ENCODE measurements at places on chromosomes 2 and 18.

DNA sequence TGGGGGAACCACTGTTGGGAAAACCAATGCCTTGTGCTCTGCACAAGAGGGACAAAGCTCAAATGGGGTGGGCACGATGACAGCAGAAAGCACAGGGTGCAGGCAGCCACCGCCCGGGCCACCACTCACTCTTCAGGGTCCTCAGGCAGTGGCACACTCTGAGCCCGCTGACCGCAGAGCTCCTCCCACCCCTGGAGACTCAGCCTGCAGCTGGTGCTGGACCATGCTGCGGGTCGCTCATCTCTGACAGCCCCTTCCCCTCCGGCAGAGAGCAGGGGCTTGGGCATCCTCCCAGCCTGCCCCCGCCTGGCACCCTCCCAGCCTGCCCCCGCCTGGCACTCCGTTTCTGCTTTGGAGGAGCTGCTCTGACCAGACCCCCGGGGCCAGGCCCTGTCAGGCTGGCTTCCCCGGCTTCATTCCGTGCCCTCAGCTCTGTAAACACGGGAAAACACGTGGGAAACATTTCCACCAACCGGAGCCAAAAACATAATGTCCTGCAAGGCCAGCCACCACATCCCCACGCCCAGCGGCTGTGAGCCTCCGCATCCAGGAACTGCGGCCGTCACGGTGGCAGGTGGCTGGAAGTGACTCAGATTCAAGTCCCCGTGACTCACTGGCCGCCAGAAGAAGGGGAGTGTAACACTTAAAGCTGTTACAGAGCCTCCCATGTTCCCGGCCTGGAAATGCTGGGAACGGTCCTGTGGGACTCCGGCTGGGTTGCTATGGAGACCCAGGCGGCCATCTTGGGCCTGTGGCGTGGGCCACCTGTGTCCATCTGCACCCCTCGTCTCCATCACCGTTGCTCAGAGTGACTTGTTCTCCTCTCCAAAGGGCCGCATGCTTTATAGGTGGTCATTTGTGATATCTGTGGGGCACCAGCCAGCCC is 6.8 kb upstream of the SNED1 start:
- DNase-seq = no peak

DNA sequence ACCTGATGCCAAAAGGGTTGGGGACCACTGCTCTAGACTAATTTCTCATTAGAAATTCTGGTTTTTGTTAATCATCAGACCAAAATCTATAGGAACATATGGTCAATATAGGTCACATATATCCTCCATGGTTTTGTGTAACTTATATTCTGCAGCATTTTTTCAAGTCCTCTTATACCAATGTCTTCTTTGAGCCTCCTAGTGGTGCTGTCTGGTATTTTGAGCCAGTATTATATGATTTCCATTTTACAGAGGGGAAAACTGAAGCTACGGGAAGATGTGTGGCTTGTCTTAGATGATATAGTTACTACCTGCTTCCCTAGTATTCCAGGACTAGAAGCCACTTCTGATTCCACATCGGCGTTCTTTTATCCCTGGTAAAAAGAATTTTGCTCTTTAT is 13.8 kb downstream of the MAPK4 start:
- no peak for DNase-seq

DNA sequence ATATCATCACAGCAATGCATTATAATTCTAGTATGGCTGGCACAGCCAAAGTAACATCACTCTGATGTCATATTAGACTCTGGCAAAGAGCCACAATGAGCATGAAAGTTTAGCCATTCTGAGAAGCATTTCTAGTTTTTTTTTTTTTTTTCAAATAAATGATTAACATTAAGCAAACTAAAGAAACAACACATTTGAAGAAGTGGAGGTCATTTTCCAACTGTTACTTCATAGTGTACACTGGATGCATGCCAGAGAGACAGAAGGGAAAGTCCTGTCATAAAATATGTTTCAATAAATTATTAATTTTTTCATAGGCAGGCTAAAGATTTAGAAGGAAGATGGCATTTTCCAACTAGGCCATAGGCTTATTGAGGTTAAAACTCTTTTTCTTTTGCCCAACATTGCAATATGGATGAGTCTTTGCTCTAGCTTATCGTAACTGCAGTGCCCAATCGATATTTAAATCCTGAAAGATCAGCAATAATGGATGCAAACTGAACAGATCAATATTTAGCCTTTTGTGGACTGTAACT is 1630.4 kb upstream of the ACVR2A start:
- DNase-seq = no peak

- DNase-seq = no peak
These were observed 69.7 kb downstream of the TMEM200C start for GRCh38 chr18:5825663-5826062.

GRCh38 chr2:183359867-183360266 is 235.6 kb downstream of the NUP35 start:
- DNase-seq = no peak
